ENCODE measurements at places on chromosomes 13 and 19. TPM values are rescaled to one million over a fixed set of nuclear protein-coding genes. Genes with fewer than 3 reads are reported as not detected.
A peak's percentile ranks its signal among the peaks of the same experiment; 100 is the strongest.

The FUT2 gene
- total RNA-seq: not detected

DNA sequence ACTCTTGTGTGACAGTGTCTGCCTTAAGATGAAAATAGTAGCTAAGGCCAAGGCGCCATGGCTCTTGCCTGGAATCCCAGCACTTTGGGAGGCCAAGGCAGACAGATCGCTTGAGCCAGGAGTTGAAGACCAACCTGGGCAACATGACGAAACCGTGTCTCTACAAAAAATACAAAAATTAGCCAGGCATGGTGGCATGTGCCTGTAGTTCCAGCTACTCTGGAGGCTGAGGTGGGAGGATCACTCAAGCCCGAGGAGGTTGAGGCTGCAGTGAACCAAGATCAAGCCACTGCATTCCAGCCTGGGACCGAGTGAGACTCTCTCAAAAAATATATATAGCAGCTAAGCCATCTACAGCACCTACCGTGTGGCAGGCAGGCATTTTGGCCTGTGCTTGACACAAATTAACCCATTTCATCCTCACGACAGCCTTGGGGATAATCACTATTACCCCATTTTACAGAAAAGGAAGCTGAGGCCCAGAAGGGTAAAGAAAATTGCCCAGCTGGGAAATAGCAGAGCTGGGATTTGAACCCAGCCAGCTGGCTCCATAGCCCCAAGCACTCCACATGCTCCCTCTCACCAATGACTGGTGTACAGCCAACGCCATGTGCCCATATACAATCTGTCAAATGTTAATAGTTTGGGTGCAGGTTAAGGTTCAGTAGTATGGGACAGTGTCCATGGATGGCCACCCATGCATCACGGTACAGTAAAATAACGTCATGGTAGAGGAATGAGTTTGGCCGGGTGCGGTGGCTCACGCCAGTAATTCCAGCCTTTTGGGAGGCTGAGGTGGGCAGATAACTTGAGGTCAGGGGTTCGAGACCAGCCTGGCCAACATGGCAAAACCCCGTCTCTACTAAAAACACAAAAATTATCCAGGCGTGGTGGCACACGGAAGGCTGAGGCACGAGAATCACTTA is 3.1 kb downstream of the SLC1A5 start:
- H3K27ac ChIP-seq: peak overlapping the region; percentile 99
- peak overlapping the region; percentile 95 for H3K4me3 ChIP-seq
- peaks cover 52% of the 10 kb centered on the region for H3K4me1 ChIP-seq
- no peaks in the 10 kb centered on the region for H3K27me3 ChIP-seq

DNA sequence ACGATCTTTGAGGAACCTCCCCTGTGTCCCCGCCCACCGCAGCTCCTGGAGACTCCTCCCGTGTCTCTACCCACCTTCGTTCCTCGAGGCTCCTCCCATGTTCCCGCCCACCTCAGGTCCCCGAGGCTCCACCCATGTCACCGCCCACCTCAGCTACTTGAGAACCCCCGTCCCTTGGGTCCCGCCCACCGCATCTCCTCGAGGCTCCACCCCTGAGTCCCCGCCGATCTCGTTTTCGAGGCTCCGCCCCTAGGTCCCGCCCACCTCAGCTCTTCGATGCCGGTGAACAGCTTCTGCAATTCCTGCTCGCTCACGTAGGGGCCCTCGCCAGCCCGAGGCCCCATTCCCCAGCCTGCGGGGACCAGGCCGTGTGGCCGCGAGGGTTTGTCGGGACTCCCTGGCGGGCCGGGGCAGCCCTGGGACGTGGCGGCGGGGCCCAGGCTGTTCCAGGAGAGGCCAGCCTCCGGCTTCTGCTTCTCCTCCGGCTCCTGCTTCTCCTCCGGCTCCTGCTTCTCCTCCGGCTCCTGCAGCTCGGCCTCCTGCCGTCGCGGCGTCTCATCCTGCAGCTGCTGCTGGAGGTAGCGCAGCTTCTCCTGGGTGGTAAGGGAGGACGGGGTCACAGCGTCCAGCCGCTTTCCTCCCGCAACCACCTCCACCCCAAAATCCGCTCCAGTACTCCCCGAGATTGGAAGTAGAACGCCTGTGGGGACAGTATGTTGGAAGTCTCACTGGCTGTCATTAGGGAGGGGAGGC is 16.7 kb downstream of the TSKS start:
- no peak overlapping the region for H3K4me3 ChIP-seq
- DNase-seq: no peak
- no peak overlapping the region for H3K27ac ChIP-seq
- H3K4me1 ChIP-seq: peaks cover 8% of the 10 kb centered on the region
- H3K36me3 ChIP-seq: no peaks in the 10 kb centered on the region
- no peaks in the 10 kb centered on the region for H3K27me3 ChIP-seq

DNA sequence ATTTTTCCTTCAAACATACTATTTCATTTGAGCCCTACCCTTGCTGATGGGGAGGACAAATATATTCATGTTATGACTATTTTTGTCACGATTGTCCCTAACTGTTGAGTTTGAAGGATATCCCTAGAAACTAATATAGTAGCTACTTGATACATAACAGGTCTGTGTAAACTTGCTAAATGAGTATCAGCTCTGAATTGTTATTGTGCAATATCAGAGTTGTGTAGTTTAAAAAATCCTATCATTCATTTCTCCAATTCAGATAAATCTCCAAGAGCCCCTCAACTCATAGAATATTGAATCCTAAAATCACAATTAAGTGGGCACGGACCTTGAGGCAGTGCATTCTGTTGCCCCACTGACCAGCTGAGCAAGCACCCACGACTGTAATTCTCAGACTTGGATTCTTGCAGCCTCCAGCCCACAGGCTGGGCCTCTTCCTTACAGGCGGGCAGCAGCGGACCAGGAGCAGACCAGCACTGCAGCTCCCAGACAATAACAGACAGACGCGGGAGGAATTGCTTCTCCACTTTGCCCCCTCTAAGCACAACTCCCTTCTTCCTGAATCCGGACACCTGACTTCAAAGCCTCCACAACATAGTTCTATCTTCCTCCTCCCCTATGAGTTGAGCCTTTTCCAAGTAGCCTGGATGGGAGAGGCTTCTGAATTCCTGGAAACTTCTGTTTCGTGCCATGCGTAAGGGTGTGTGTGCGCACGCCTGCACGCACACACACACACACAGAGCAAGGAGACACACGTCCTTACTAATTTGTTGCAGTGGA is 337.6 kb upstream of the ARGLU1 start:
- no peaks in the 10 kb centered on the region for H3K36me3 ChIP-seq
- peaks cover 15% of the 10 kb centered on the region for H3K27me3 ChIP-seq
- DNase-seq: no peak
- H3K4me3 ChIP-seq: no peak overlapping the region
- H3K27ac ChIP-seq: no peak overlapping the region

- peak overlapping the region; percentile 19 for H3K27ac ChIP-seq
- peaks cover 4% of the 10 kb centered on the region for H3K36me3 ChIP-seq
- peaks cover 12% of the 10 kb centered on the region for H3K4me1 ChIP-seq
- H3K4me3 ChIP-seq: peak overlapping the region; percentile 36
Observed at GRCh38 chr13:80530191-80530590, 189.3 kb upstream of the SPRY2 start.

Data from osteocyte (in vitro differentiated cells).